Activated T-helper 2 cell treated with anti-CD3 and anti-CD28 coated beads, Interferon-gamma antibody, Interleukin-2, Interleukin-4, amounts not matched to agents 10 μg/mL and 5 μg/mL and 100 μg/mL, durations not matched to agents 14 hours and 24 hours and 36 hours (primary cell): ENCODE measurements at places on chromosomes 2 and 18. TPM values are rescaled to one million over a fixed set of nuclear protein-coding genes. Genes with fewer than 3 reads are reported as not detected.

DNA sequence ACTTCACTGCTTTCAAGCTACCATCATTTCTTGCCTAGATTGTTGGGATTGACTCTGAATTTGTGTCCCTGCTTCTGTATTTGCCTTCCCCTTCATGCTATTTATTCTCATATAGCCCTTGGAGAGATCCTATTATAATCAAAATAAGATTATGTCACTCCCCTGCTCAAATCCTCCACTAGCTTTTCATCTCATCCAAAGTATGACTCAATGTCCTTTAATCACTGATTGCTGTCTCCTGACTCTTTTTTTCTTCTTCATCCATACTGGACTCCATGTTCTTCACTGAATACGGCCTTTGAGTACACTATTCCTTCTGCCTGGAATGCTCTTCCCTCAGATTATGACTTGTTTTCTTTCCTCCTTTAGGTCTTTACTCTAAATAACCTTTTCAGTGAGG lies 5.0 kb downstream of the RBKS start:
- DNase-seq: no peak

DNA sequence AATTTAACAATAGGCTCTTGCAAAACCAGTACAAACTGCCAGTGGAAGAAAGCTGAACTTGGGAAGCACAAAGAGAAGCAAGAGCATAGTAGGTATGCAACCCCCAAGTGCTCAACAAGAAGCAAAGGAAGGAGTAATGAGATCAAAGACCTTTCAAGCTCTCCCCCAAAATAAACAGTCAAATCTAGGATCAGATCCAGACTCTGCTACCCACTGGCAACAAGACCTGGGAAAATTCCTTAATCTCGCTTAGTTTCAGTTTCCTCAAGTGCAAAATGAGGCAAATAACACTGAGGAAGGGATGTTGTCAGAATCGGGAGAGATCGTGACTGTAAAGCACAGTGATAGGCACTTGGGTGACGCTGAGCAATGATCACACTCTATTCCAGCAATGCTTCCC lies 329.2 kb downstream of the TNS1 start:
- DNase-seq: no peak

Gene SERPINB12
- not detected in 2 replicates for total RNA-seq

GRCh38 chr2:126507425-126507911 lies 148.5 kb upstream of the GYPC start:
- no peak for DNase-seq

DNA sequence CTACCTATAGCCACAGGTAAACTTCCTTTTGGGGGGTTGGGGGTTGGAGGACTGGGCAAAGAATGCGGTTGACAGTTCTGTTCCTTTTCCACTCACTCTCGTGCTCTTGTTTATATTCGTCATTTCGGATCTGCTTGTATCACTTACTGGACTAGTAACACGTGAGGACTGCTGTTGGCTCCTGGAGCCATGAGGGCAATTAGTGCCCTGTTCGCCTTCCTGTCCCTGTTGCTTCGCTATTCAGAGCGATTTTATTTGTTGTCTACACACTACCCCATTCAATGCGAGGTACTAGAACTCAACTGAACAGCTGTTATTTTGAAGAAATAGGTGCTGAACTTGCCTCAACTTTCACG lies 1.1 kb downstream of the KCNJ3 start:
- no peak for DNase-seq

GRCh38 chr2:20378891-20379519 lies 28.4 kb upstream of the PUM2 start:
- DNase-seq: no peak

Gene PFN4
- 0.30 TPM in 1 of 2 replicates, not detected in the other for total RNA-seq

- DNase-seq: no peak
Observed at GRCh38 chr18:46048641-46049040, 23.4 kb downstream of the PSTPIP2 start.

Gene NCKAP5
- total RNA-seq: not detected in 2 replicates

DNA sequence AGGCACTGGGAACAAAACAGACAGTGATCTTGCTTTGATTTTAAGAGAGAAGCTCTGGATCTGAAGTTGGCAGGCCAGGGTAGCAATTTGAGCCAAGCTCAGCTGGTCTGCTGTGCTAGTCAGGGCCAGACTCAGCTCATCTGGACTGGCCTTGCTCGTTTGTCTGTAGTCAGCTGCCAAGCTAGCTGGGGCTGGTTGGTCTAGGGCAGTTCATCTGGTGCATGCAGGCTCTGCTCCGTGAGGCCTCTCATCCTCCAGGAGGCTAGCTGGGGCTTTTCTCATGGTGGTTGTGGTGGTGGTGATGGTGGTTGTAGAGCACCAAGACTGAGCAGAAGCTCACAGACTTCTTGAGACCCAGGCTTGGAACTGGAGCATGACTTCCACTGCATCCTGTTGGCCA lies 10.3 kb downstream of the FBLN7 start:
- no peak for DNase-seq

- no peak for DNase-seq
Observed at GRCh38 chr2:137870682-137871081, 93.6 kb upstream of the HNMT start.

GRCh38 chr2:111918383-111918806 lies 20.0 kb downstream of the MERTK start:
- DNase-seq: no peak

DNA sequence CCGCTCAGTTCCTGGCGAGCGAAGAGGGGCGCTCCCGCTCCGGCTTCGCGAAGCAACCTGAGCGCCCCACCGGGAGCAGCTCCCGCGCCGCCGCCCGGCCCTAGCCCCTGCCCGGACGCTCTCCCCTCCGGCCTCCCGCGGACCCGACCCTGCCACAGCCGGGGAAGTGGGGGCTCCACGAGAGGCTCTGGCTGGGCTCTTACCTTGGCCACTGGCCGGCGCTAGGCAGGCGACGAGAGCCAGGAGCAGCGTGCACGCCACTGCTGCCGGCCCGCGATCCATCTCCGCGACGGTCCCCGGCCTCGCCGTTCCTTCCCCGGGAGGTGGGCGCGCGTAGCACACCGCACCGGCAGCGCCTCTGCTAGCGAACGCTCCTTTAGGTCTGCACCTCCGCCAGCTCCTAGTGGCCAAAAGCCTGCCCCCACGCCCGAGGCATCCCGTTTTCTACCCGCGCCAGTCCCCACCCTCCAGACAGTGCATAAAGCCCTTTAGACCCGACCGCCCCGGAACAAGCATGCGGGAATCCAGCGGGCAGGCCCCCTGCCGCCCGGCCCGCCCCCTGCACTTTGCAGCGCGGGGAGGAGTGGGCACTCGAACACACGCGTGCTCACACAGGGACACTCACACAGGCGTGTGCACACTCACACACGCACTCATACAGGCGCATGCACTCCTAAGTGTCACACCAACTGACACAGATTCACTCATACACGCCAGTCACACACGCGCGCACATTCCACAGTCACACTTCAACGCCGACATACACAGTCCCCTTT lies at the start of gene LRP2:
Gene LRP2 (minus strand): TSS at position 417 of the 776 bp plus-strand sequence. CDS start 135 bp downstream, at position 282.
- DNase-seq: peak; percentile 18

Gene VIT
- not detected in 2 replicates for total RNA-seq

Gene BMP10
- total RNA-seq: not detected in 2 replicates

Gene PTH2R
- 0.07 and 0.14 TPM in 2 replicates for total RNA-seq

- no peak for DNase-seq
Observed at GRCh38 chr2:102070058-102070642, 72.4 kb upstream of the IL1R1 start.

DNA sequence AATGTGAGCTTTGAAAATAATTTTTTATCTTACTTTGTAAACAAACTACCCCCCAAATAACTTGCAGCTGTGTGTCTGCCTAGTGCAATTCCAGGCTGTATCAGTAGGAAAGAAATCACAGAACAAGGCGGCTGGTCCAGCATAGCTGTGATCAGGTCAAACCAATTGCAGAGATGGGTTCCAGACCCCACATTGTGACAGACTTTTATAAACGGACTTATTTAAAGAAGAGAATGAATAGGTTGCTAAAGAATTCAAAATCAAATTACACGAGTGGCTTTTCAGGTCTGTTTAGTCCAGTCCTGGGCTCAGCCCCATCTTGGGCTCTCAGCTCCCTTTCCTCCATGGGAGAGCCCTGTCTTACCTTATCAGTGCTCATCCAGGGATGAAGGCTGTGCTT lies 11.1 kb downstream of the BMP10 start:
- no peak for DNase-seq

GRCh38 chr2:152682663-152683062 lies 34.6 kb downstream of the PRPF40A start:
- no peak for DNase-seq

Gene FBXO15
- 0.91 and 1.1 TPM in 2 replicates for total RNA-seq

GRCh38 chr2:192953116-192953515 lies 758.4 kb upstream of the TMEFF2 start:
- no peak for DNase-seq

Gene SLC14A1
- 5.6 and 6.0 TPM in 2 replicates for total RNA-seq

DNA sequence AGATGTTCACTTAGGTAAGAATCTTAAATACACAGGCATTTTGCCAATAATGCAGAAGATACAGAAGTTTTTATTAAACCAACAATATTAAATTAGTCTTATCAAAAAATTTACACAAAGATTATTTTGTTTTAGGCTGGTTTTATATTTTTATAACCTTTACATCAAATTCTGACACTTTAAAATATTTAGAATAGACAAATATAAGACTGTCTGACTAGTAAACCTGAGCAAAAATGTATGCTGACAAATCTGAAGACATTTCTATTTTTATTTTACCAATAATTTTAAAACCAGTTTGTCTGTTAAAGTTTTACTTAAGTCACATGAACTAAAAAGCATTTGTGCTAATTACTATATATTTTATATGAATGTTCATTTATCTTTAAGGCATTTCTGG lies 72.1 kb upstream of the ZNF236 start:
- DNase-seq: no peak

Gene IL37
- not detected in 2 replicates for total RNA-seq

DNA sequence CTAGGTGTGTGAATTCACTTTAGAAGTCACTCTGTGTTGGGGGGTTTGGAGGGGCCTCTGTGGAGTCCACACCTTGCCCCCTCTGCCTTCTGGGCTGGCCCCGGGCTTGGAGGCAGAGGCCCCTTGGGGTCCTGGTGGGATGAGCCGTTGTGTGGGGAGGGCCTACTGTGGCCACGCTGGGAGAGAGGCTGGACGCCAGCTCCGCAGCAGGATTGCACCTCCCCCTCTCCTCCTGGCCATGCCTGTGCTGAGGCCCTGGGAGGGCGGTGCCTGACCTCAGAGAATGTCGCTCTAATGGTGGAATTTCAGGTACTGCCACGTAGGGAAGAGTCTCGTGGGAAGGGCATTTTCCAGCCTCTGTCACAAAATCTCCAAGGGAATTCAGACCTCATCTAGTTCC lies 237.0 kb downstream of the ATAD2B start:
- DNase-seq: no peak

DNA sequence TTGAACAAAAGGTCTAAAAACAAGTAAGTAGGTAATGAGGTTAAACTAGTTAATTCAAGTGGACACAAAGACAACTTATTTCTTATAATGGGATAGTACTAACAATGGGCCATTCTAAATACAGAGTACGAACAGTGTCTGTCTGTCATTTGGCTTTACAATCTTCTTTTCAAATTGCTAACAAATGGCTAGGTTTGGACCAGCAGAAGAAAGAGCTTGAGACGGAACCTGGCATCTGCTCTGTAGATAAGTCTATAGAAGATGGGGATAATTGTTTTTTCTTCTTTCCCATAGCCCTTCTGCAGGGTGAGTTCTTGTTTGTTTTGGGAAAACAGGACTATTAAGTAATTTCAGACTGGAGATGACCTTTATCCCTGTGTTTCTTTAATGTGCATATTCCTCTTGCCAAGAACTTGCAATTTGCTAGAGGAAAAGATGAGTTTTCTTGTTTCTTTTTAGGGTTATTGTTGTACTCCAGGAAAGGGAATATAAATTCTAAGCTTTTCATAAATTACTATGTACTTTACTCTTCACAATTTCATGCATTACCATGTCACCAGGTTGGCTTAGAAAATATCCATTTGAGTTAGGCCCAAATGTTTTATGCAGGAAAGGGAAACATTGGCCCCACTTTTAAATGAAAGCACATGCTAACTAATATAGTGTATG lies 500.5 kb upstream of the SYT4 start:
- no peak for DNase-seq

- peak; percentile 23 for DNase-seq
Observed at GRCh38 chr2:28750316-28751251, 1.0 kb upstream of the PPP1CB start.

Gene QPCT
- 0.48 and 0.71 TPM in 2 replicates for total RNA-seq

- no peak for DNase-seq
Observed at GRCh38 chr18:79872527-79873444, 75.0 kb downstream of the KCNG2 start.

Gene GPR45
- not detected in 2 replicates for total RNA-seq

DNA sequence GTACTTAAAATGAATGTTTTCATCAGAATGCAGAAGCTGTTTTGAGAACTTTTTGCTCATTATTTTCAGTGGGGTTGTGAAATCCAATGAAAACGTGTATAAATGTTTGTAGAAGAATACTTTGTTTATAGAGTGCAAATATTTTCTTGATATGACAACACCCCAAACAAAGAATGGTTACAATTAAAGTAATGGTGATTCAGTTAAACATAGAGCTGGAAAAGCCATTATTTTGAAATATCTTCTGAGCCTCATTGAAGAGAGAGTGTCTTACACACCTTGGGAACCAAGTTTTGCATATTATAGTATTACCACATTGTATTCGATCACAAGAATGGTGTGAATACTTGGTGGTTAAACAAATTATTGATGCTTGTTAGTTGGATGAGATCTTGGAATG lies 48.7 kb downstream of the SPTBN1 start:
- DNase-seq: no peak

DNA sequence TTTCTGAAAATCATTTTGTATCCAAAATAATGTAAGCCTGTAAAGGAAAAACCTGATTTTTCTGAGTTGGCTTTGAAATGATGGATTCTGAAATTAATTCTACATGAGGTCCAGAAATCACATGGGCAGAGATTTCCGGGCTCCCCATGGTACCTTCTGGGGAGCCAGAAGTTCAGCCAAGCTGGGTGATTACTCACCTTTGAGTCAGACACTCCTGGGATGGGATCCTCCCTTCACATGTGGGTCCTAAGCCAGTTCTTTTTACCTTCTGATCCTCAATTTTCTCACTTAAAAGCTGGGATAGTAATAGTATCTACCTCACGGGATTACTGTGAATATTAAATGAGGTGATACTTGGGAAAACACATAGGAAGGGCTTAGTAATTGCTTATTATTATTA lies 179.8 kb upstream of the EPAS1 start:
- no peak for DNase-seq

Gene B3GNT2
- total RNA-seq: 29.0 and 29.3 TPM in 2 replicates

DNA sequence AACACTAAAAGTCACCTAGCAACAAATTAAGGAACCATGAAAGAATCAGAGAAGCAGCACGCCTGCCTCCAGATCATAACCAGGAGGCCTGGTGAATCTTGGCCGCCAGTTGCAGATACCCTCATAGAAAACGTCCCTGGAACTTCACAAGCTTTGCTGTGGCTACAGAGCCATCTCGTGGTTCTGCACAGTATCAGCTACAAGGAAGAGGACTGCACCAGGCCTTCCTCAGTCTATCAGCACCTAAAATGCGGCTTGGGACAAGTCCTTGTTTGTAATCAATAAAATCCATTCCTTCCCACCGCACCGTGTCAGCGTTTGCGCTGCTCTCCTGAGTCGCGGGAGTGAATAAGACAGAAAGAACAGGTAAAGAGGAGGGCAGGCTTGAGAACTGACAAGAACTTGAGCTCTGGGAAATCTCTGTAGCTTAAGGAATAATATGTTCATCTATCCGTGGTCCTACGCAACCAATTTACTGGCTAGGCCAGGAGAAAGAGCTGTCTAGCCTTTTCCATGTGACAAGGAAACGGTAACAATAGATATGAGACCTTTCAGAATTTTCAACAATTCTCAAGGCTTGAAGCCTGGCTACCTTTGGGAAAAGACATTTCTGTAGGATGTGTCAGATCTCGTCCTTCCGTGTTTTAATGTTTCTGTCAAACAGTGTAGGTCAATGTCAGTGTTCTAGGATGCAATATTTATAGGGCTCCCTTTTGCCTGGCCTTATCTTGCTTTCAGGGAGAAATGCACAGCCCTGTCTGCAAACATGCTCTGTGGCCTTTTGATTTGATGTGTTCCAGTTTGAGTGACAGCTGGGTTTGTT lies 128.5 kb upstream of the RAB12 start:
- no peak for DNase-seq
